ENCODE measurements at places on chromosomes 13 and 19. TPM values are rescaled to one million over a fixed set of nuclear protein-coding genes. Genes with fewer than 3 reads are reported as not detected.

The ZNF571 gene
- 1.4 TPM for total RNA-seq

- DNase-seq = no peak
Observed at GRCh38 chr19:43337737-43338136, 15.7 kb upstream of the CD177 start.

The TNNI3 gene
- total RNA-seq = 0.40 TPM

The COL4A1 gene
- 426 TPM for total RNA-seq

The CATSPERD gene
- 0.65 TPM for total RNA-seq

The HCST gene
- total RNA-seq = not detected

GRCh38 chr13:71611292-71611691, 255.7 kb downstream of the DACH1 start:
- DNase-seq = no peak

DNA sequence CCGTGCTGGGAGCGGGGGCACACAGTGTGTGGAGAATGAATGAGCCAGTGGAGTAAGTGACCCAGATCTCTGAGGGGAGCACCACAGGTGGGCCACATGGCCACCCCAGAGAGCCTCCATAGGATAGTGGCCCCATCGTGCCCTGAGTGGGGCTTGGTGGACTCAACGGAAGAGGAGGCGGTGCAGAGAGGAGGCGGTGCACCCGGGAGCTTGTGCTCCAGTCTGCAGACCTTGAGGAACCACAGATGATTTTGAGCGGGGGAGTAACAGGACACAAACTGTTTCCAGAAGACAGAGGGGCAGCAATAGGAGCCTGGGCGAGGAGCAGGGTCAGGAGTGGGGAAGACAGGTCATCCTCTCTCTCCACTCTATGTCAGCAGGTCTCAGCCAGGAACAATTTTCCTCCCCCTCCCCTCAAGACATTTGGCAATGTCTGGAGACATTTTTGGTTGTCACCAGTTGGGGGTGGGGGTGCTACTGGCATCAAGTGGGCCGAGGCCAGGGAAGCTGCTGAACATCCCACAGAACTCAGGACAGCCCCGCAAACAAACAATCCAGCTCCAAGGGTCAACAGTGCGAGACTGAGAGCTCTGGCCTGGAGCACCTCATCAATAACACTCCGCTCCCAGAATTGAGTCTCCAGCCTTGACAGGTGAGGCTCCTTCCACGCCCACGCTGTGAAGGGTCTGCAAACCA, 182.2 kb downstream of the USP12 start:
- DNase-seq = no peak

The ADGRE3 gene
- not detected for total RNA-seq

DNA sequence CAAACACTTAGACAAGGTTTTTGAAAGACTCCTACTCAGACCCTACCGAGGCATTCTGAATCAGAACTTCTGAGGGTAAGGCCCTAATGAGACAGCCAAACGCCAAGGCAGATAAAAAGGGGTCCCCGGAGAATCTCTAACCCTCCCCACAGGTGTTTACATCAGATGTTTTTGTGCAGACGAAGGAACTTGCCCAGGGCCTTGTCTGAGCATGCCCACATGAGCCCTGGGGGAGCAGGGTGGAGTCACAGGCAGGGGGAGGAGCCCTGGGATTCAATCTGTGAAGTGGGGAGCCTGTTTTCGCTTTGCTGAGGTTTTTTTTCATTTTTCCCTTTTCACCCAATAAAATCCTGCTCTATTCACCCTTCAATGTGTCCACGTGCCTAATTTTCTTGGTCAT, 61.6 kb upstream of the MED4 start:
- DNase-seq = no peak

GRCh38 chr19:5977785-5978605, at the start of gene RANBP3:
Gene RANBP3, minus strand, starts transcription at chr19:5978140. Its CDS starts 58 bp downstream, at chr19:5978082.
- DNase-seq = peak; percentile 59

DNA sequence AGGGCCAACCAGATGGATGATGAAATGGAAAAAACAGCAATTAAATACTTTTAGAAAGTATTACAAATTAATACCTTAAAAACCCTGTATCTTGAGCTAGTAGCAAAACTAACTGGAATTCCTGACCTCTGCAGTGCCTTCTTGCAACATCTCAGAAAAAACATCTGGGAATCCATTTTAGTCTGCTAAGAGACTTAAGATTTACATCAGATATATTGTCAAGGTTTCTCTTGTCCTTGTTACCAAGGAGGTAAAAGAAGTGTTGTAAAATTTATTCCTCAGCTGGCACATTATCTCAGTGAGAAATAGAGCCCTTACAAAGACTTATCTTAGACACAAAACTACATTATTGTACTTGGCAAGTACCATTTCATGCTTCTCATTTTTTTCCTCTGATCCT, 18.5 kb downstream of the KCNRG start:
- DNase-seq = no peak

DNA sequence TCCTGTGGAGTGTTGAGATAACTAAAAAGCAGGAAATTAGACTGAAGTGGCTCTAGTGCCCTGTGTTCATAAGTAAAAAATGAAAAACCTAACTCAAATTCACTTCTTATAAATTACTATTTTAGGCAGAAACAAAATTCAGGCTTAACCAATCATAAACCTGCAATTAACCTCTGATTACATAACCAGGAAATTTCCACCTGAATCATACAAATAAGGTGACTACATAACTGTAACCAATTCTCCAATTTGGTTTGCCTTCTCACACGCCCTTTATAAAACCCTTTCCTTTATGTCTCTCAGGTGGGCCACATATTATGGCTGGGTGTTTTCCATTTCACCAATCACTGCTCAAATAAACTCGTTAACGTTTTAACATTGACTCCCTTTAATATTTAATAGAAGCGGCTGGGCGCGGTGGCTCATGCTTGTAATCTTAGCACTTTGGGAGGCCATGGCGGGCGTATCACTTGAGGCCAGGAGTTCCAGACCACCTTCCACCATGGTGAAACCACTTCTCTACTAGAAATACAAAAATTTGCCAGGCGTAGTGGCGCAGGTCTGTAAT, 22.9 kb upstream of the ZNF724 start:
- no peak for DNase-seq

- no peak for DNase-seq
Observed at GRCh38 chr19:12603714-12604113, 6.9 kb downstream of the ZNF490 start.

GRCh38 chr19:43687660-43687997, 17.7 kb upstream of the PLAUR start:
- DNase-seq = no peak

- DNase-seq = no peak
Observed at GRCh38 chr19:49560358-49560900, 19.9 kb downstream of the NOSIP start.

The CEACAM20 gene
- total RNA-seq = not detected

The GPR108 gene
- 29.3 TPM for total RNA-seq
